ENCODE measurements at places on chromosomes 4 and X.

DNA sequence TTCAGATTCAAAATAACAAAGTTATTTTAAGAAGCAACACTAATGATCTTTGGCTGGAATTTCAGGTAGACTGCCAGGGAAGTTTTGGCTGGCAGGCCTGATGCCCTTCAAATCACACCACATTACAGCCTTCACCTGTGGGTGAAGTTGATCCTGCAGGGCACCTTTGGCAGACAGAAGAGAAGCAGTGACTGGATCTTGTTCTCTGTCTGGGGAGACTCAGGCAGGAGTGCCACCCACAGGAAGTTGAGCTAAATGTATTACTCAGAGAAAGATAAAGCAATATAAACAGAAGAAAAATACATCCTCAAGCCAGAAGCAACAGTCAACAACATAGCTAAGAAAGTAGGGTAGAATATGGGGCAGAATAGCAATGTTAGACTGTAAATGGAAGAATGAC is 12.8 kb upstream of the CFAP299 start:
- no peak for DNase-seq

GRCh38 chr4:82362565-82362964 is 11.2 kb downstream of the HNRNPD start:
- no peak for DNase-seq

GRCh38 chrX:149720021-149720689 is 8.3 kb downstream of the MAGEA11 start:
- DNase-seq = no peak

DNA sequence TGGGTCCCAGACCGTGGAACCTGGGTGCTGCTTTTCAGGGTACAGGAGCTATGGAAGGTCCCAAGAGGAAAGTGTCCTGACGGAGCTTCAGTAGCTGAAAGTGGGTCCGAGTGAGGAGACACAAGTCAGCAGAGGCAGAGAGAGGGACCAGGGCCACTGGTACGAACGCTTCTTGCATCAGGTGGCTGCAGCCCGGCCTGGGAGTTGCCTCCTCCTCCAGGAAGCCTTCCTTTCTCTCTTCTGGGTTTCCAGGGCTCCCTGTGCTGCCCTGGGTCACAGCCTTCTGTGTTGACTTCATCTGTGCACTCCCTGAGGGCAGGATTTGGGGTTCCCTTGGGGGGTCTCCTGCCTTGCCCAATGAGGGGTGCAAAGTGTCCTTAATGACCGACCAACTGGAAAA is 94.5 kb downstream of the SORCS2 start:
- no peak for DNase-seq

- peak; percentile 7 for DNase-seq
These were observed 349.3 kb upstream of the KLF3 start for GRCh38 chr4:38314663-38315062.

- DNase-seq = peak; percentile 0
These were observed 76.0 kb upstream of the AP1S2 start for GRCh38 chrX:15930585-15930984.

DNA sequence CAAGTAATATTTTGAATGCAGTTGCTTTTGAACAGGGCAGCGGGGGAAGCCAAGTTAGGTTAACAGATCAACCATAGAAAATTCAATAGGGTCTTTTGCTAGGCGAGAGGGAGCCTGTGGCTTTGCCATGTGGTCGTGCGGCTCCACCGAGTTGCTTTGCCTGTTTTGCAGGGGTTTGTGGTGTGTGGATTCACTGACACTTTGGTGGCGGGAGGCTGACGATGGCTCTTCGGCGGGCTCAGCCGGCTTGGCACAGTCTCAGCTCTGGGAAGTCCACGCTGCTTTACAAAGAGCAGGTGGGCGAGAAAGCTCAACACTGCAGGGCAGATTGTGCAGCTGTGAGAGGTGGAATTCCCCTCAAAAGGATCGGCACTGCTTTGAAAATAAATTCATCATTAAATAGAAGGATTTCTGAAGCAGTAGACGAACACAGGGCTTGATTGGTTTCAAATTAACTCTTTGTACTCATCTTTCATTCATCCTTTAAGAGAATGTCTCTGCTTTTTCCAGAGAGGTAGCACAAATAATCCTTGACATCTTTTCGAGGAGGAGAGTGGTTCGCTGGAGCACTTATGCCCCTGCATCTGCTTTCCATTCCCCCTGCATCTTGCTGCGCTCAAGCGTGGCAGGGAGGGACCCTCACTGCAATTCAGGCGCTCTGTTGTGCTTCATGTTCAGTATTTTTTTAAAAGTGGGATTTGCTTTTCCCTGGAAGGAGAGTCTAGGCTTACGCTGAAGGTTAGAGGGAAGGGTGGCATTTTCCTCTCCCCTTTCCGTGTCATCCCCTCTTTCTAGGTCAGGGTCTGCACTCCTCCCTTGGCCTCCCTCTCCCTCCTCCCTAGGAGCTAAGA is 201.8 kb upstream of the LEF1 start:
- peak; percentile 32 for DNase-seq

DNA sequence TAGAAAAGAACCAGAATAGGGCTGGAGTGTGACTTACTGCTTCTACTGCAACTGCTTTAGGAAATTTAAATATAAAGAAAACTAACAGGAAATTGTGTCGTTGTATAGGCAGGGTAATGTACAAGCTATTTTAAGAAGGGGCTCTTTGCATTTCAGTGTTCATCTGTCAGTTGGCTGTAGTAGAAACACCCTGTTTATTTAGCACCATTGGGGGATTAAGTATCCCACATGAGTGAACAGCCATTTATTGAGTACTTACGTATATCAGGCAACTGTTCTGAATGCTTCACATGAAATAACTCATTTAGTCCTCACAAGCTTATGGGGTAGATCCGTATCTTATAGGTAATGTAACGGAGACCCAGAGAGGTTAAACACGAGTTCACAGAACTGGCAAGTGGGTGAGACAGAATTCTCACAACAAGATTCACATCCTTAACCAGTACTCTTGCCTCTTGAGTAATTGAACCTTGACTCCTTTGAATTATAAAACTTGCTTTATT is 23.9 kb downstream of the STIM2 start:
- no peak for DNase-seq

GRCh38 chr4:21271439-21272052 is 571.3 kb downstream of the PACRGL start:
- no peak for DNase-seq

GRCh38 chr4:119537586-119537985 is 91.0 kb downstream of the PDE5A start:
- DNase-seq = no peak

DNA sequence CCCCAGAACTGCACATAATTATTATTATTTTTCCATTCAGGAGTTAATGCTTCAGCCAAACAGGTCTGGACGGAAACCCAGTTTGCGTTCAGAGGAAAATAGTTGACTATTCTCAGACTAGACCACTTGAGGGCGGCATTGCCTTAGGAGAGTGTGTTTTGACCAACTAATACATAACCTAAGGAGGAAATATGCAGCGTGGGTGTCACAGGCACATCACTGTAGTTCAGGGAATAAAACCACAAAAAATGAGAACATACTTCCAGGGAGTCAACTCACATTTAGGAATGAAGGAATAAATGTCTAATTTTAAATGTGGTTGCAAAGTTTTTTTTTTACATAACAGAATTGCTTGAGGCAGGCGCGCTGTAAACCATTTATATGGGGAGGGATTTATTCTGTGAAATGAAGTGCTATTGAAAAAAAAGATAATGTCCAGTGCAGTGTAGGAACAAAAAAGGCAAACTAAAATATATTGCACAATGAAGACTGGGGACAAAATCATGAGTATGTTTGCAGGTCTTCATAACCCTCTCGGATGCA is 93.3 kb downstream of the SYNPO2 start:
- peak; percentile 2 for DNase-seq

DNA sequence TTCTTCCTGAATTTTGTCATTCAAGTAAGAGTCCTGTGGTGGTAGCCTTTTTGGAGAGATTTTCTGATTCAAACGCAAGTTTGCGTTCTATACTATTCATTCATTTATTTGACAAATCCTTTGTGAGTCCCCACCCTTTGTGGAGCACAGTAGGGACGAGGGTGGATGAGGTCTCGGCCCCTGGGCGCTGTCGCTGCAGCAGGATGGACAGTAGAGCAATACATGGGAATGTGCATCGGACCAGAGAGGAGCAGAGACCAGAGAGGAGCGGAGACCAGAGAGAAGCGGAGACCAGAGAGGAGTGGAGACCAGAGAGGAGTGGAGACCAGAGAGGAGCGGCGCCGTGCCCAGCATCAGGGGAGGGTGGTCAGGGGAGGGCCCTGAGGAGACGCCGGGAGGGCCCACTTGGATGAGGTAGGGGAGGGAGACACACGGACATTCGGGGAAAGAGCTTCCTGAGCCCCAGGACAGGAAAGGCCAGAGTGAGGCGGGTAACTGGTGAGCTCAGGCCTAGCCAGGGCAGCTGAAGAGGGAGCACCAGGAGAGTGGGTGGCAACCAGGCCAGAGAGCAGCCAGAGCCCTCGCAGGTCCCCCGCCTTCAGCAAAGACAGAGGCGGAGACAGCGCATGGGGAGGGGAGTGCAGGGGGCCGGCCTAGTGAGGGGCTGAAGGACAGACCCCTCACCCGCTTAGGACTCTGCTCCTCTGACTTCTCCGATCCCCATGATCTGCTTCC is 67.3 kb downstream of the NAT8L start:
- DNase-seq = no peak

GRCh38 chr4:111031001-111031579 is 408.2 kb upstream of the PITX2 start:
- no peak for DNase-seq

- peak; percentile 46 for DNase-seq
These were observed 14.7 kb upstream of the CT55 start for GRCh38 chrX:135185795-135186443.
